ENCODE measurements at places on chromosomes 3 and 15.

DNA sequence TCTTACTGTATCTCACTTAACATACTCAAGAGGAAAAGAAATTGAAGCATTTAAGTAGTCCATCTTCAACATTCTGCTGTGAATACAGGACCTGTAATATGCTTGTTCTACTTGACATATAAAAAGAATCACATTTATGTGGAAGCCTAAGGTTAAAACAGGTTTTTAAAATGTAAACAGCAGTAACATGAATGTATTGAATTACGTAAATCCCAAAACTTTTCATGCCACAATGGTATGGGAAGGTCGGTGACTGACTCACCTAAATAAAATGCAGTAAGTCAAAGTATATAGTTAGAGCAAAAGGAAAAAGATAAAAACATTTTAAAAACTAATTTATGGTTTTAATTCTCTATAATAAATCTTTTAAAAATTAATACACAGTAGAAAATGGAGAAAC lies 115.7 kb upstream of the TJP1 start:
- no peak for DNase-seq

DNA sequence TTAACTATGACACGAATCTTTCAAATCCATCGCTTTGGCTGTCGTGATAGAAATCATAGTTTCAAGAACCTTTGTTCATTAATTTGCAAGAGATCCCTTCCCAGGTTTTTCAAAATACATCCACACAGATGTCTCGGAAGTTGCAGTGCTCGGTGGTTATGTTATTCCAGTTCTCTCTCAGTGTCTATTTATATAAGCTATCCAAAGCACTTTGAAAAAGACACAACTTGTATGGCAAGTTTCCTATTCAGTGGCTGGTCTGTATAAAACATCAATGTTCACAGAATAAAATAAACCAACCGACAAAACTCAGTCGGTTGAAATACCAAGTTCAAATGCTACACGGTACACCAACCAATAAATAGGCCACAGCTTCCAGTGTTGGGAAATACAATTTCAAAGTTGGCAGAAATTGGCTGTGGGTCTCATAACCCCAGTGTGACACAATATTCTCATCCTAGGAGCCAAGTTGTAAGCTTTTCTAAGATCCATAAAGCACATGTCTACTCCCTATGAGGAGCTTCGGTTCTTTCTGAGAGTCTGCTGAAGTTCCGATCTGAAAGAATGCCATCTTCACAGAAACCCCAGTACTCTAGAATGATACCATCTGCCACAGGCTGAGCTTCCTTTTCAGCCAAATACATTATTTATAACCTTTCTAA lies 23.7 kb downstream of the SATB1 start:
- DNase-seq = no peak

DNA sequence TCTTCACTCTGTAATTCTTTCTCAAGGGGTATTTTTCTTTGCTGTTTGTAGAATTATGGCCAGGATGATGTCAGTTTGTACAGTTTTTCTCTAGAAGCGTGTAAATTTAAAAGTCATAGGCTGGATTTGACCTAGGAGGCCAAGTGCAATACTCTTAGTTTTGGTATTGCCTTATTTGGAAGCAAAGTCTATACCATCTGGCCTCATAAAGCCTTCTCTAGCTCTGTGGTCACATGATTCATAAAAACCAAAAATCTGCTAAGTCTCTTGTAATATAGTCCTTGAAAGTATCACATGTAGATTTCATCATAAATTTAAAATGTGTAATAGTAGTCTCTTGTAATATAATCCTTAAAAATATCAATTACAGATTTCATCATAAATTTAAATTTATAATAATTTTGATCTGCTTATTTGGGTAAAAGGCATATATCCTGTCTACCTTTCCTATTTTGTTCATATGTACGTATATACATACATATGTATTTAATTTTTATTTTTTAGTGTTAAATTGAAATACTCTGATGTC lies 25.6 kb downstream of the TEX9 start:
- DNase-seq = no peak

DNA sequence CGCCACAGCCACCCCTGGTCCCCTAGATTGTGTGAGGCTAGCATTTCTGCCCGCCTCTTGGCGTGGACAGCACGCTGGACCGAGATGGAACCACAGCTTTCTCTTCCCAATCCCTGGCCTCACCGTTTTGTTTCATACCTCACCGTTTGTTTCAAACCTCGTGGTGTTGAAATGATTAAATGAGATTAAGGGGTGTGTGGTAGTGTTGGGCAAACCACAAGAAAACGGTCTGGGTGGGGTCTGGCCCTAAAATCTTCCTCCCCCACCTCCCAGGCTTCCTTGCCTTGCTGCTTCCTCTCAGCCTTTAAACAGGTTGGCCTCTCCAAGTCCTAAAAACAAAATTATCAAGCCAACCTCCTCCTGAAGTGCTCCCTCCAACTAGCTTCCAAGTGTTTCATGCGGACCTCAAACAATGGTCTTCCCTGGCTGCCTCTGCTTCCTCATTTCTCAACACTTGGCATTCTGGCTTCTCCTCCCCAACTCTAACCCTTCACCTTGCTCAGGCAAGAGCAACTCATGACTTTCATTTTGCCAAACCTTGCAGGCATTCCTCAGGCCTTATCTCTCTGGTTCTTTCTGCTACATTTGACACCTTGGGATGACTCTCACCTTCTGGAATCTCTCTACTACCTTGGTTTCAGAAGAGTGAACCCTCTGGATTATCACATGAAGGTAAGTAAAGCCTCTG lies 1.4 kb upstream of the ATP13A3 start:
- DNase-seq = no peak
